Activated naive CD4-positive, alpha-beta T cell (primary cell): ENCODE measurements at places on chromosomes 7 and 10.

GRCh38 chr7:158546214-158546613 is 41.4 kb downstream of the PTPRN2 start:
- no peak for DNase-seq

- no peak for DNase-seq
Observed at GRCh38 chr7:158128572-158128971, 459.1 kb downstream of the PTPRN2 start.

DNA sequence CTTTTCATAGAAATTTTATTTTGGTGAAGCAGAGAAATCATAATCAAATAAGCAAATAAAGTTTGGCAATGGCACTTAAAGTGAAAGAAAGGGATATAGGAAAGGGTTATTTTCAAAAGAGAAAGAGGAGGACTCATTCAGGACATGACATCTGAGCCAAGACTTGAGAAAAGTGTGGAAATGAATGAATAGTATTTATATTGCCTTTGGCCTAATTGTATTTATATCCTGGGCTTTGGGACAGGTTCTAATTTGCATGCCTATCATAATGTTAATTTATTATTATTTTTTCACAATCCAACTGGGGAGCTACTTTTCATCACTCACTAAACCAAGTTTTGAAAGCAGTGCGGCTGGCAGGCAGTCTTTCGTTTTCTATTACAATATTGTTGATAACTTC is 376.8 kb downstream of the HGF start:
- DNase-seq, result no peak

DNA sequence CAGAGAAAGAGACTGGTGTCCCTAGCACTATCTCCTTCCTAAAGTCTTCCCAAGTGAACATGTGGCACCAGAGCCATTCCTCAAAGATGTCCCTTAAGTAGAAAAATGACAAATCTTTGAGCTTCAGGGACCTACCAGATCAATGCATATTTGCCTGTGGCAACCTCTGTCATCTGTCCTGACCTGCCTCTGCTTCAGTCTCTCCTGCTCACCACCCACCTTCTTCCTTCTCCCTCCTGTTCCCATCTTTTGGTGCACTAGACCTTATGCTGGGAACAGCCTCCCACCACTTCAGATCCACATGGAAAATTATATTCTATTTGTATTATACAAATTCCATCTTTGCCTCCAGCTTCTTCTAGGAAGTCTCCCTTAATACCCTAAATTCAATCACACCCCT is 386.4 kb downstream of the PLXNA4 start:
- no peak for DNase-seq

- DNase-seq, result peak; percentile 95
Observed at GRCh38 chr10:6088721-6089333, at the start of gene RBM17. TSS of gene RBM17 (plus strand) at chr10:6089034. CDS start at chr10:6097066, 8,032 bp downstream.

- no peak for DNase-seq
Observed at GRCh38 chr10:91941426-91941825, 17.9 kb downstream of the BTAF1 start.

DNA sequence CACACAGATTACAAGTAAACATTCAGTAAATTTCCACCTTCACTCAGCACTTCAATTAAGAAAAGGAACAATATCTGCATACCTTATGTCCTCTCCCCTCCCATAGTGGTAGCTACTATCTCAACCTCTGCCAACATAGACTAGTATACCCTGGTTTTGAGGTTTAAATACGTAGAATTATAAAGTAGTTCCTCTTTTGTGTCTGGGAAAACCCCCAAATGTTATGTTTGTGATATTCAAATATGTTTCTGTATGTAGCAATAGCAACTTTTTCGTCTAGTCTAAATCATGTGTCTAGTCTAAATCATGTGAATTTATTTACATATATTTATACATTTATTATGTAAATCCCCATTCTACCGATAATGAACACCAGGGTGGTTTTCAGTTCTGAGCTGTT is 13.2 kb upstream of the CAMK2B start:
- no peak for DNase-seq

DNA sequence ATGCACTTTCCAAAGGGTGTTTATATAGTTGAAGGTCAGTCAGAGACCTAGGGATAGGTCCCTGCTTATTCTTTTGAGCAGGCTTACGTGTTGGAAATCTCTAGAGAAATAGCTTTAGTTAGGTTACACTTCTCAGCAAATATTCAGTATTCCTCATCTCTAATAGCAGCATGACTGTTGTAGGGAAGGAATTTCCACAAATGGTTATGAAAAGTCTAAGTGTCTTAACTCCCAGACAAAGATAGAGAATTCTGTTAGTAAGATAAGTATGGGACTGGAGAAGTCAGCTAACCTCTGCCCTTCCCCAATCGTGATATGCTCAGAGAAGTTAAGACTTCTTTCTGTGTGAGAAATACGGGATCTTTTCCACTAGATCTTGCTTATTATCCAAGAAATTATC is 16.5 kb downstream of the SGPL1 start:
- DNase-seq, result no peak

DNA sequence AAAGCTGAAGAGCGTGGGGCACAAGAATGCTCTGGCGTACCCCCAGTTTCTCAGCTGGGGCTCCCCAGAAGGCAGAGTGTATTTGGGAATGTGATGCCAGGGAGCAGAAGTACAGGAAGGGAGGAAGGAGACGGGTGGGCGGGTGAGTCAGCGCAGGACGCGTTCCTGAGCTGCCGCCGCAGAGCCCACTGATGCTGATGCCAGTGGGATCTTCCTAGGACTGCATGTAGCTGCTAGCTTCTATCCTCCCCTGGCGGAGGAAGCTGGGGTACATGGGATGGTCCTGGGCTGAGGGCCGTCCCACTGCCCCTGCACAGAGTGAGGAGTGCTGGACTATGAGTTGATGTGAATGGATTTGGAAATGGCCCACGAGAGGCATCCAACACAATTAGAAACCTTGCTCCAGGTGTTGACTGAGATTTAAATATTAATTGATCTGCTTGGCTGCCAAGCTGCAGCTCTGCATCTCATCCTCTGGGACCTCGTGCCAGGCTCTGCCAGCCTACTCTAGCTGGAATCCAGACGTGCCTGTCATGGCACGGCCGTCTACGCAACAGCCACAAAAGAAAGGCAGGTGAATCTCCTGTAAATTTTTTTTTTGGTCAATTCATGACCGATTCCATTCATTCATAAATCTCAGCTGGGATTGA is 66.2 kb upstream of the RHEB start:
- no peak for DNase-seq

- DNase-seq, result no peak
Observed at GRCh38 chr7:49022448-49022847, 98.1 kb downstream of the CDC14C start.

- no peak for DNase-seq
Observed at GRCh38 chr7:156238366-156239133, 402.0 kb upstream of the RNF32 start.

GRCh38 chr10:112510384-112510783 is 63.4 kb downstream of the VTI1A start:
- DNase-seq, result no peak

- DNase-seq, result peak; percentile 17
Observed at GRCh38 chr10:6401558-6402348, 178.3 kb downstream of the PRKCQ start.

GRCh38 chr10:116907245-116907987 is 58.1 kb downstream of the ENO4 start:
- DNase-seq, result no peak

GRCh38 chr7:112171673-112172072 is 34.5 kb downstream of the DOCK4 start:
- no peak for DNase-seq

GRCh38 chr10:12350167-12350872 is 973 bp downstream of the CAMK1D start:
- DNase-seq, result peak; percentile 13

DNA sequence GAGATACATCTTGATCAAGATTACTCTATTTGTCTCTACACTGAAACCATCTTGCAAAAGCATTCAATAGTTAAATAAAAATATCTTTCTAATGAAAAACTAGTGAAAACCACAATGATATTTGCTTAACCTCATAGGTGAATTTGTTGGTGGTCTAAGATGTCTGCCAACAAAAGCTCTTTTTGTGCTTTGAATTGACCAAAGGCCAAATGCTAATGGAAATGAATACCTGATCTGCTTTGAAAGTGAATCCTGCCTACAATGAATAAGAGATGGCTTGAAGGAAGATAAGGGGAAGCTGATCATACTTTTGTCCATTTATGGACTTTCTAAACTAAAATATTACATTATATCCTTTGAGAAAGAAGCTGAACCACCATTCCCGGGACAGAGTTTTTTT is 228.9 kb upstream of the ETV1 start:
- no peak for DNase-seq

DNA sequence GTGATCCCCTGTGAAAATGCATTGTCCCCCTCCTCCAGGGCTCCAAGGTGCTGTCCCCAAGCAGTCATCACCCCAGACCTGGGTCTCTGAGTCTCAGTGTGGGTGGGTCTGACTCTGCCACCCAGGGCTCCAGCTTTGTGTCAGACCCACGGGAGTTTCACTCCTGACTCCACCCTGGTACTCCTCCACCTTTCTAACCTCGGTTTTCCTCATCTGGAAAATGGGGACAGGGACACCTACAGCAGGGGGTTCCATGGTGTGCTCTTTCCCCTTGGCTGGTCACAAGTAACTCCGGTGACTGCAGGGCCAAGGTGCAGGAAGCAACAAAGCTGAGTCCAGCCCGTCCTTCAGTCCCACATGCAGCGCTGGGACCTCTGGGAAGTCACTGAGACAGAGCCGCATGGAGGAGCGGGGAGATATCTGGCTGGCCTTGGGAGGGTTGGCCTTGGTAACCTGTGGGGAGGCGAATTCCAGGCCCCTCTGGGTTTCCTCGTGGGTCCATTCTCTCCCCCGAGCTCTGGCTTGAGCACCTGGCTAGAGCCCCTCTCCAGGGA is 41.8 kb upstream of the RABGEF1 start:
- no peak for DNase-seq

- no peak for DNase-seq
Observed at GRCh38 chr10:79353000-79353406, 5.7 kb downstream of the PPIF start.

- DNase-seq, result no peak
Observed at GRCh38 chr10:34584164-34584563, 230.9 kb downstream of the PARD3 start.

DNA sequence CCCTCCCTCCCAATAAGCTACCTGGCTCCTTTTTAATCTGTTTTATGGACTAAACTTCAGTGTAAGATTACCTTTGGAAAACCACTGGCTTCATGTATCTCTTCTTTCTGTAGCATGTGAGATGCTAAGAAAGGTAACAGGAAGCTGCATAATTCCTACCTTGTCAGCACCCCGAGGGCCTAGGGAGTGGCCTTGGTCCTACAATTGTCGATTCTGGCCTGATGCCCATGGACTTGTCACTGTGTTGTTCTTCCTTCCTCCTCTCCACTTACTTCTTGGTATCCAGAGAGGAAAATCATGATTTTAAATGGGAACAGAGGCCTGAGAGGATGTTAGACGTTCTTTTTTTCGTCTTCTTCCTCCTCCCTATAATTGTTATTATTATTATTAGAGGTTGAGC is 42.9 kb upstream of the PDZD8 start:
- DNase-seq, result no peak

DNA sequence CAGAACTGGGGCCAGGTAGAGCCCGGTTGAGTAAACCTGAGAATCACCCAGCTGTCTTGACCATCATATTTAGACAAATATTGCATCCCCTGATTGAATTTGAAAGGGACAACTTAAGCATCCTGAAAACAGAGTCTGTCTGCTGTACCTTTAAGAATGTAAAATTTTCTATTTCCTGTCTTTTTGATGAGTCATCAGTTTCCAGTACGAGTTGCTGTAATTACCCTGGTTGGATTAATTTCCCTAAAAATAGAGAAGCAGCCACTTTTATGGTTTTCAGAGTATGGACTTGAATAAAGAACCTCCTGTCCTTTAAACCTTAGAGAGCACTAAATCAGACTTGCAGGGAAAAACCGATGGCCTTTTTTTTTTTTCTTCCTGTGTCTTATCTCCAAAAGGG is 164.6 kb upstream of the SH2B2 start:
- no peak for DNase-seq

DNA sequence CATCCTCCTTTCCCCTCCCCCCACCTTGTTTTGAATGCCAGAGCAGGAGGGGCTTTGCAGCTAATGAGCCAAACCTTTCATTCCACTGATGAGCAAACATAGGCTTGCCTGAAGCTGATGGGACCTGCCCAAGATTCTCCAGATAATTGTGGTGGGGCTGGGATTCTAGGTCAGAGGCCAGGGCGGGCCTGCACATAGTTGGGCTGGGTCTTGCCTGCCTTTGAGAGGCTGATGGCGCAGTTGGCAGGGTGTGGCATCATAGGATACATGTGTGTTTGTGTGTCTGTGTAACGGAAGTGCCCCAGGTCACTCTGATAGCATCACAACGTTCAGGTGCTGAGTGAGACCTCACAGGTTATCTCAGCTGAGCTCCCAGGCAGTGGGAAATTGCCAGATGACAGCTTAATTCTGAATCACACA is 22.9 kb downstream of the BTBD16 start:
- no peak for DNase-seq

GRCh38 chr7:42222891-42223290 is 14.1 kb downstream of the GLI3 start:
- no peak for DNase-seq

- no peak for DNase-seq
Observed at GRCh38 chr10:14235566-14236195, 95.0 kb downstream of the FRMD4A start.

DNA sequence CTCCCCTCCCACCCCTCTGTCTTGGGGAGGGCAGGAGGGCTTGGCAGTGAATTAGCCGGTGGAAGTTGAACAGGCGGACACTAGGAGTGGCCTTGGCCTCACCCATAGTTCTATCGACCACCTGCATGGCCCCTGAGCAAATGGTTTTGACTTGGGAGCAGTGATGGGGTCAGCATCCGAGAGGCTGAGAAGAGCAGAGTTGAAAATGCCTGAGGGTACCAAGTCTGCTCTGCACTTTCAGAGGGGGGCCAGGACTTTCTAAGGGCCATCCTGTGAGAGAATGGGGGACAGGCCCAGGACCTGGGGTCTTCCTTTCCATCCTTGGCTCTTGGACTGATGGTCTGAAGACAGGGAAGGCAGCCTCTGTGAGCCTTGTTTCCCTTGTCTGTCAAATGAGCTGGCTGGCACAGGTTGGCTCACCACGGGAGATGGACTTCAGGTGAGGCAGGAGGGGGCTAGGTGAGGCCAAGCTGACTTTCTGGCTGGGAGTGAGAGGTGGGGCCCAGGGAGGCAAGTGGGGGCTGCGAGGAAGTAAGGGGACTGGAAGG is 29.4 kb downstream of the CDH23 start:
- DNase-seq, result no peak

- no peak for DNase-seq
Observed at GRCh38 chr10:27065084-27065483, 35.2 kb downstream of the ANKRD26 start.

- no peak for DNase-seq
Observed at GRCh38 chr10:109430043-109430760, 493.1 kb downstream of the XPNPEP1 start.

- no peak for DNase-seq
Observed at GRCh38 chr7:149498811-149499210, 1.2 kb upstream of the ZNF746 start.

- no peak for DNase-seq
Observed at GRCh38 chr7:157480371-157481050, 143.7 kb downstream of the DNAJB6 start.

- DNase-seq, result no peak
Observed at GRCh38 chr7:158676171-158676840, 28.3 kb downstream of the NCAPG2 start.

GRCh38 chr10:35353395-35353794 is 17.1 kb downstream of the CCNY start:
- DNase-seq, result no peak
